ENCODE measurements at places on chromosomes 12 and 14. TPM values are rescaled to one million over a fixed set of nuclear protein-coding genes. Genes with fewer than 3 reads are reported as not detected.

GRCh38 chr14:96275177-96276112 lies 19.4 kb downstream of the BDKRB1 start:
- no peak overlapping the region for H3K4me3 ChIP-seq
- no peaks in the 10 kb centered on the region for H3K4me1 ChIP-seq
- H3K36me3 ChIP-seq, result peaks cover 2% of the 10 kb centered on the region
- no peak overlapping the region for H3K27ac ChIP-seq
- DNase-seq, result peak; percentile 66
- no peaks in the 10 kb centered on the region for H3K27me3 ChIP-seq

The SCN8A gene
- 1.6 TPM for total RNA-seq

The SRSF9 gene
- 199 TPM for total RNA-seq

The TPH2 gene
- not detected for total RNA-seq

All from activated CD8-positive, alpha-beta T cell treated with anti-CD3 and anti-CD28 coated beads, Interleukin-2, amount 10 ng/mL, durations not matched to agents 7 days and 5 days (primary cell).